Stimulated activated naive CD4-positive, alpha-beta T cell treated with Interleukin-2 at 50 U/mL for 16 hours (primary cell): ENCODE measurements at places on chromosomes 6 and 20.

DNA sequence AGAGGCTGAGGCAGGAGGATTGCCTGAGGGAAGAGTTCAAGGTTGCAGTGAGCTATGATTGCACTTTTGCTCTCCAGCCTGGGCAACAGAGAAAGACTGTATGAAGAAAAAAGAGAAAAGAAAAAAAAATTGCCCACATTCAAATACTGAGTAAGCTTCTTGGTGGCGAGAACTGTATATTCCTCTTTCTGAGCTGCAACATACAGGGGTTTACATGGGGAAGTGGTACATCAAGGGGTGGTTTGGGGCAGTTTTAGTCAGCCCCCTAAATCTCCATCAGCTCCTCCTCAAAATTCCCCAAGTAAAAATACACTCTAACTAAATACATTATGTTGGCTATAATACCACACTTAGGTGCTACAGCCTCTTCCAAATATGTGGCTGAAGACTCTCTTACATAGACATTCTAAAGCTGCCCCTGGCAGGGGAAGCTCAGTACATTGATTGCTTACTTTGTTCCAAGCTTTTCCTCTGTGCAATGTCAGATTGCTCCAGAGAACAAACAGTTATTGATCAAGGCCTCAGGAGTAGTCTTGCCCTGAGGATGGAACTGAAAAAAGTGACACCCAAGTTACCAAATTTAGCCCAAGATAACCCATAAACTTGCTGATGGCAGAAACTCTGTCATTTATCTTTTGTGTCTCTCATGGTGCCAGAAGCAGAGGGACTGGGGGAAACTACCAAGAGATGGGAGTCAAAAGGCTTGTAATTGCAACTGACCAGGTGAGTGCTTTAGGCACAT lies 107.4 kb upstream of the RIPOR2 start:
- DNase-seq, result no peak

DNA sequence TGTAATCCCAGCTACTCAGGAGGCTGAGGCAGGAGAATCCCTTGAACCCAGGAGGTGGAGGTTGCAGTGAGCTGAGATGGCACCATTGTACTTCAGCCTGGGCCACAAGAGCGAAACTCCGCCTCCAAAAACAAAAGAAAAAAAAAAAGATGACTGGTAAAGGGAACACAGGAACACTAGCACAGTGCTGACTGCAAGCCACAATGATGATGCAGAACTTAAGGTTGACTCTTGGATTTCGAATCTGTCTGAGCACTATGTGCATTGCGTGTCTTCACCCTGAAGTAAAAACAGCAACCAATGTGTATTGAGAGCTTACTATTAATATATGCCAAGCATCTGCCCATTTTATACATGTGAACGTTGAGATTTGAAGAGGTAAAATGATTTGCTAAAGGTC lies 27.6 kb upstream of the LIN28B start:
- no peak for DNase-seq

DNA sequence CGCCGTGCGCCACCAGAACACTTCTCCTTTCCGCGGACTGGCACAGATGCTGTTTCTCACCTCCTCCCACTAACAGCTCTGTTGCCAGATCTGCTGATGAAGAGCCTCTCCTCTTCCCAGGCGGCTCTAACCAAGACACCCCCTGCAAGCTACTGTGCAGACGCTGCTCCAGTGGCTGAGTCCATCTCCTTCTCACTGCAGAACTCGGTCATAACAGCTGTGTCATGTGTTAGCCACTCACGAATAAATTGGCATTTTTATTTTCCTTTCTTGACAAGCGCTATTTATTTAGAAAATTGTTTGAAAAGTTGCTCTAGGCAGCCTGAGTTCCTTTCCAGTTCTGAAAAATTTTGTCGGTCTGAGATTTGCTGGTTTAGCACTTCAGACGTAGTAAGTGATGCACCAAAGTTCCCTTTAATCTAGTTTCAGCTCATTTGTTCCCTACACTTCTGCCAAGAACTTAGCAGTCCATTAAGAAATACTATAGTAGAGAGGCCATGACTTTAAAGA lies 12.8 kb upstream of the PLEKHG1 start:
- no peak for DNase-seq

GRCh38 chr6:130500693-130501092 lies 134.9 kb downstream of the TMEM200A start:
- no peak for DNase-seq
